Lower lobe of right lung (tissue), 2 donors: ENCODE measurements at places on chromosomes 2 and 18.

DNA sequence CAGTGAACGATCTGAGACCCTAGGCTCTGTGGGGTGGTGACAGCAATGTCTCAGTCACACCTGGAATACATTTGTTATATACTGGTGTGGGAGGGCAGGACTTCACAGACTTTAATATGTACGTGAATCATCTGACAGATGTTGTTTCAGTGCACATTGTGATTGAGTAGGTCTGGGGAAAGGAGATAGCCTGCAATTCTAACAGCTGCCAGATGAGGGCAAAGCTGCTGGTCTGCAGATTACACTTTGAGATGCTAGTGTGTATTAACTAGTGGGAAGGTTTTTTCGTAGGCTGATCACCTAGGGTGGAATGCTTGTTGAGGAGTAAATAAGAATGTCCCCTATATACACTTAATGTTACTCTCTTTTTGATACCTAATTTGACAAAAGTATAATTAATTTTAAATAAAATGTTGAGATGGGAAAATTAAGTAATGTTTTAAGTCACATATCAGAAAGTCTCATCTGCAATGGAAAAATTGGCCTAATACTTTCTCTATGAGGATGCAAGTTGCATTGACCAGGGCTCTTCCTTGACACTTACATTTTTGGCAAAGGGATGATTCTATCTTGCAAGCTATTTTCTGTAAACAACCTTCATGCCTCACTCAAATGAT is 496.9 kb upstream of the HNMT start:
- no peaks in the 10 kb centered on the region for H3K4me1 ChIP-seq
- DNase-seq, result no peak
- H3K27me3 ChIP-seq, result no peaks in the 10 kb centered on the region
- no peak overlapping the region for H3K4me3 ChIP-seq
- no peaks in the 10 kb centered on the region for H3K36me3 ChIP-seq

- H3K4me3 ChIP-seq, result no peak overlapping the region
- H3K27me3 ChIP-seq, result no peaks in the 10 kb centered on the region
- H3K4me1 ChIP-seq, result no peaks in the 10 kb centered on the region
- no peaks in the 10 kb centered on the region for H3K36me3 ChIP-seq
- DNase-seq, result no peak
- no peak overlapping the region for H3K27ac ChIP-seq
Measured at GRCh38 chr2:47237375-47238334, 82.5 kb upstream of the STPG4 start.

GRCh38 chr2:222861411-222862105 is 722 bp downstream of the ACSL3 start:
- H3K4me1 ChIP-seq, result peaks cover 48% of the 10 kb centered on the region
- peak overlapping the region; percentile 82 for H3K4me3 ChIP-seq
- no peaks in the 10 kb centered on the region for H3K36me3 ChIP-seq
- no peaks in the 10 kb centered on the region for H3K27me3 ChIP-seq
- peak overlapping the region; percentile 99 for H3K27ac ChIP-seq
- peak; percentile 77 for DNase-seq

DNA sequence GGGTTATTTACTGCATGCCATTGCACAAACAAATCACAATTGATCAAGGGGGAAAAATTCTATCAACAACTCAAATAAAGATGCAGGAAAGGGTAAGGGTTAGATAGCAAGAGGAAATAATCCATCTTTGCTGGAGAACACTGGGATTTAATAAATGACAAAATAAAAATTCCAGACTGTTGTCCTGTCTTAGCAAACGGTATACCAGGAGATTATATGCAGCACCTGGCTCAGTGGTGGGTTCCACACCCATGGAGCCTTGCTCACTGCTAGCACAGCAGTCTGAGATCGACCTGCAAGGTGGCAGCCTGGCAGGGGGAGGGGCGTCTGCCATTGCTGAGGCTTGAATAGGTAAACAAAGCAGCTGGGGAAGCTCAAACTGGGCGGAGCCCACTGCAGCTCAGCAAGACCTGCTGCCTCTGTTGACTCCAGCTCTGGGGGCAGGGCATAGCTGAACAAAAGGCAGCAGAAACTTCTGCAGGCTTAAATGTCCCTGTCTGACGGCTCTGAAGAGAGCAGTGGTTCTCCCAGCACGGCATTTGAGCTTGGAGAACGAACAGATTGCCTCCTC is 296.5 kb upstream of the THSD7B start:
- H3K27ac ChIP-seq, result no peak overlapping the region
- DNase-seq, result no peak
- no peaks in the 10 kb centered on the region for H3K36me3 ChIP-seq
- H3K4me1 ChIP-seq, result no peaks in the 10 kb centered on the region
- peaks cover 4% of the 10 kb centered on the region for H3K27me3 ChIP-seq

GRCh38 chr18:77308216-77308615 is 58.6 kb downstream of the GALR1 start:
- no peak overlapping the region for H3K27ac ChIP-seq
- no peak for DNase-seq
- H3K4me3 ChIP-seq, result no peak overlapping the region
- no peaks in the 10 kb centered on the region for H3K4me1 ChIP-seq
- H3K36me3 ChIP-seq, result no peaks in the 10 kb centered on the region

DNA sequence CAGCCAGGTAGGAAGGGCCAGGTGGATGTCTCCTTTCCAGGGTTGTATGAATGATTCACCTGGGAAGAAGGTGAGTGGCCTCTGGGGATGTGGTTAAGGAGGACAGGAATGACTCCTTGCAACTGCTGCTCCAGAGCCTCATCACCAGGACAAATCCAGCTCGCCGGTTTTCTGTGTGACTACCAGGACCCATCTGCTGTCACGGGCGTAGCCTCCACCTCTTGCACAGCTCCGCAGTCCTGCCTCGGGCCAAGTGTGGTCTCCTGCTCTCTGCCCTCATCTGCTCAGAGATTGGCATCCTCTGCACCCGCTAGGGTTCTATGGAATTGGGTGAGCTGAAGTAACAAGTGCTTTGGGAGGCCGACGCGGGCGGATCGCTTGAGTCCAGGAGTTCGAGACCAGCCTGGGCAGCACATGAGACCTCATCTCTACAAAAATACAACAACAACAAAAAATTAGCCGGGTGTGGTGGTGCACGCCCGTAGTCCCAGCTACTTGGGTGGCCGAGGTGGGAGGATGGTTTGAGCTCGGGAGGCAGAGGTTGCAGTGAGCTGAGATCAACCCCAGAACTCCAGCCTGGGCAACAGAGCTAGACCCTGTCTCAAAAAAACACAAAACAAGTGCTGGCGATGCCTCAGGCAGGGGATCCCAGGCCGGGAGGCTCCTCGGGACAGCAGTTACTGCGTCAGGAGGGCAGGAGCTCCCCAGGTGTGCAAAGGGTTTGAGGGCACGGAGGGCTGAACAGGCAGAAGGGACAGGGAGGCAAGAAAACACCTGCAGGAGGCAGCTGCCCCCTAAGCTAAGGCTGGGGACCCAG is 831 bp upstream of the D2HGDH start:
- peak overlapping the region; percentile 91 for H3K27ac ChIP-seq
- DNase-seq, result peak; percentile 47
- H3K4me3 ChIP-seq, result peak overlapping the region; percentile 100
- H3K27me3 ChIP-seq, result no peaks in the 10 kb centered on the region
- H3K4me1 ChIP-seq, result peaks cover 18% of the 10 kb centered on the region
- no peaks in the 10 kb centered on the region for H3K36me3 ChIP-seq
